NCI-H1694 (cell line): ENCODE measurements at places on chromosomes 5 and 9.

DNA sequence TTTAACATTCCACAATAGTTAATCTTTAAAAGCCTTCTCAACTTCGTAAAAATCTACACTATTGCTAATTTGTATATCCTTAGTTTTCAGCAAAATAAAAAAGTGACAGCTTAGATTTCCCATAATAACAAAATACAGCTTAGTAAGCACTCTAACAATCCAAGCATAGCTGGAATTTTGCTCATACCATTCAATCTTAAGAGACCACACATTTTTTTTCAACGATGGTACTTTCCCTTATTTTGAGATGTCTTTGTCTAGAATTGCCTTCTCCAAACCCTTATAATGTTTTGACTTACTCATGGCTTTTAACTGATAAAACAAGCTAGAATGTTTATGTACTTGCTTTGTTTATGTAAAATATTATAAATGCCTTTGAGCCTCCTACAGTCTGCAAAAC lies 65.6 kb downstream of the HOMER1 start:
- no peak for DNase-seq

- DNase-seq, result no peak
These were observed 470.2 kb downstream of the TMEM232 start for GRCh38 chr5:110256298-110256697.

- peak; percentile 52 for DNase-seq
These were observed 28.2 kb downstream of the ITGA2 start for GRCh38 chr5:53017383-53017782.

DNA sequence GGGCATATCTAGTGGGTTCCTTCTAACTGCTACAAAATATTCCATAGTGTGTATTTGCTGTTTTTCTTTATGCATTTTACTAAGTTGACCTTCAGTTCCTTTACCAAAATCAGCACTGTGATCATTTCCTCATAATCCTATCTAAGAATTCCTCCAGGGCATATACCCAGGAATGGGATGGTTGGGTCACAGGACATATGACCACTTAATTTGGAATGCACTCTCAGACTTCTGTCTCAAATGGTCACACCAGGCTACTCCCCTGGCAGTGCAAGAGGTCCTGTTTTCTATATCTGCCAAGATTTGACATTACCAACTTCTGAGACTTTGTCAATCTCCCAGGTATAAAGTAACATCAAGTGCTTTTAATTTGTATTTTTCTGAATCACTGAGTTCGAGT lies 63.9 kb downstream of the ADAMTS12 start:
- no peak for DNase-seq

DNA sequence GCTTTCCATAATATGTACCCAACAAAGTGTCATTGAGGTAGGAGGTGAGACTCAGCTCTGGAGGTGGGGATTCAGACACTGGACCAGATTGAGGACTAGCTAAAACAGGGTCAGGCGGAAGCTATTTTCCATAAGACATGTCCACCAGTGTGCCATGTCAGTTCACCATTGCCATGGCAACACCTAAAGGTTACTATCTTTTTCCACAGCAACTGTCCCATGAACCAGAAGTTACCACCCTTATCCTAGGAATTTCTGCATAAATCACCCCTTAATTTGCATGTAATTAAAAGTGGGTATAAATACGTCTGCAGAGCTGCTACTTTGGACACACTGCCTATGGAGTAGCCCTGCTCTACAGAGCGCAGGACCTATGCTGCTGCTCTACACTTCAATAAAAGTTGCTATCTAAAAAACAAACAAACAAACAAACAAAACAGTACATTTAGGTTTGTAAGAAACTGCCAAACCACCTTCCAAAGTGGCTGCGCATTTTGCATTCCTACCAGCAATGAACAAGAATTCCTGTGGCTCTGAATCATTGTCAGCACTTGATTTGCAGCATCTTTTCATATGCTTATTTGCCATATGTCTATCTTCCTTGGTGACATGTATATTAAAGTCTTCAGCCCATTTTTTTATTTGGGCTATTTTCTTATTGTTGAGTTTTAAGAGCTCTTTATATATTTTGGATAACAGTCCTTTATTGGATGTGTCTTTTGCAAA lies 18.0 kb upstream of the TRIM32 start:
- DNase-seq, result no peak

DNA sequence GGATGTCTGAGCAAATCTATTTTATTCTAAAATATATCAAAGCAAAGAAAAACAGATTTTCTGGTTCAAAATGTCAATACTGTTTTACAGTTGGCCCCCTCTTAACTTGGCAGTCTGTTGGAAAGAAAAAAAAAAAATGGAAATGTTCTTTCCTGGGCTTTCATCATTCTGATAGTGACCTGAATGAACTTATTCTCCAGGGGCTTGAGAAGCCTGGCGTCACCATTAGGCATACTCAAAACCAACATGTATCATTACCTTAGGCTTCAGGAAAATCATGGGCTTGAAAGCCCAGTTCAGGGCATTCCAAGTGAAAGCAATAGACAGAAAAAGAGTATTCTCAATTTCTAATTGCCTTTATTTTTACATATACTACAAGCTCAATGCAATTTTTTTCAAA lies 283.7 kb upstream of the PUM3 start:
- DNase-seq, result no peak

- DNase-seq, result no peak
These were observed 693.8 kb downstream of the NR2F1-AS1 start for GRCh38 chr5:92887254-92887653.

DNA sequence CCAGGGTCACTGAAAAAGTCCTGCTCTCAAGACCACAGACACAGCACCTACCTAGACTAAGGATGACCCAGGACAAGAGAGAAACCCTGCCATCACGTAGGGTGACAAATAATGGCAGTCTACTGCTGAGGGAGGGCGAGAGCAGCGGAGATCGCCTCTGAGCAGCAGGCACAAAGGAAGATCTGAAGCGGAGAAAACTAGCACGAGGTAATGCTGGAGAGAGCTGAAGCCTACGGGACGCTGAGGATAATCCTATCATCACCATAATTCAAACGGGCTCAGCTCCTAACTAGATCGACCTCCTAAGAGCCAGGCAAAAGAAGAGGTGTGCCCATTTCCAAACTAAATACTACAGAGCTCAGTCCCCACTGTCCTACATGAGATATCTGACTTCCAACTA lies 41.3 kb downstream of the FBXO10 start:
- no peak for DNase-seq

DNA sequence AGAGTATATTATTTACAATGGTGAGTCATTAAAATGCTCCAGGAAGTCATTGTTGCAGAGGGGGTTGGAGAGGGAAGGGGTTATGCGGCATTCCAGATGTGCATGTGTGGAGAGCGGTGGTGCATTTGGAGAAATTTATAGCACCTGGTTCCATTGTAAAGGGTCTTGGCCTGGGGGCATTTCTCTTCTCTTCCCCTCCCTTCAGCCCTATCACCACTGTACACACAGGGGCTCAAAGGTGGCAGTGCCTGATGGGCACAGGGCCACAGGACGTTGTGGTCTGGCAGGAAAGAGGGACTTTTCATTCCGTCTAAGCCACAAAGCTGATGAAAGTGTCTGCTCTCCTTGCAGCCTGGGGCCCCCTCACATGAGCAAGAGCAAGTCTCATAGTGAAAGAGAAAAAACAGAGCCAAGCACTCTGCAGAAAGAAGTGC lies 442.4 kb upstream of the ZNF462 start:
- no peak for DNase-seq

- no peak for DNase-seq
These were observed 33.2 kb downstream of the HMCN2 start for GRCh38 chr9:130298662-130299279.

DNA sequence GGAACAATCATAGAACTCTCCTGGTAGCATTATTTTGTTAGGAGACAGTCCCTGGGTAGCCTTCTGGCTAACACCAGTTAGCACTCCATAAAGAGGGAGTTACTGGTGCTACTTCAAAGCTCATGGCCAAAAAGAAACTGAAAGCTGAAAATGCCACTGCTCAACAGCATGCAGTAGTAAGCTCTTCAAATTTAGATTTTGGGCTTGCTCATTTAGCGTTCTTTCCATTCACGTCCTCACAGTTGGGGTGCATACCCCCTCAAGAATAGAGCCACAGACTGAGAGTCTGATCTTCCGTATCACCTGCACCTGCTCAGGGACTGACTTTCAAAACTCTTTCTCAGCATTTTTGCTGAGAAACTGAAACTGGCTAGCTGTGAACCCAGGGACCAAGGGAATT lies 24.7 kb downstream of the NTRK2 start:
- DNase-seq, result no peak
